Stimulated activated CD8-positive, alpha-beta memory T cell treated with anti-CD3 and anti-CD28 coated beads, Interleukin-4, amount 100 ng/mL, for 4 hours (primary cell): ENCODE measurements at places on chromosomes 2 and 18.

DNA sequence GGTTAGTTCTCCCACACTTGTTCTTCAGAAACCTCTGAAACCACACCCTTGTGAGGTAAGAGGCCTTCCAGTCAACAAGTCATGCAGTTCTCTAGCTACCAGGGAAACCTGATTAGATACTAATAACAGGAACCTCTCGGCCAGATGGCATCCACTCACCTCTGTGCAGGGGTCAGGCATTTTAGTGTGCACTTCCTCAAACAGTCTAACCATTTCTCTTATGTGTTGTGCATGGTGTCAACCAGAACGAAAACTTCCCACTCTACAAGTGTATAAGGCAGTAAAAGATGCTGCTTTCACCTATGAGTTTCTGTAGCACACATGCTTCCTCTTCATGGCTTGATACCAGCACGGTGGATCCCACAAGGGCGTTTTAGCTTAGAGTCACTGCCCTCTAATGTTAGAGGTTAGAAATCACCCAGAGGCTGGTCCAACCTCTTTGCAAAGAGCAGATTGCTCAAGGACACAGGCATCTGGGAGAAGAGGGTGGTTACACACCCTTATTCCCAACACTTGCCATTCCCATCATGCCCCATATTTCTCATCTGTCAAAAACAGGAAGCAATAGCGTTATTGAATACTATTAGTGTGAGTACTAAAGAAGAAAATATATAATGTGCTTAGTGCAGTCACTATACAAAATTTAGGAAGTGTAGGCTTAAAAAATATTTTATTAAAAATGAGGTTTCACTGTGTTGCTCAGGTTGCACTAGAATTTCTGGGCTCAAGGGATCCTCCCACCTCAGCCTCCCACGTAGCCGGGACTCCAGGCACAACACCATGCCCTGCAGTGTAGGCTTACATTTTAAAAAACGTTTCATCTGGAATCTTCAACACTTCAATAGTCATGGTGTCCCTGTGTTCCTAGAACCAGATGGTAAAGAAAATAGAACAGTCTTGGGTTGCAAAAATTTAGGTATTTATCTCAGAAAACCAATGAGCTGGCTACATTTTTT lies 34.5 kb upstream of the RAB31 start:
- DNase-seq, result no peak

GRCh38 chr2:3807853-3808252 lies 104.5 kb downstream of the DCDC2C start:
- DNase-seq, result no peak

DNA sequence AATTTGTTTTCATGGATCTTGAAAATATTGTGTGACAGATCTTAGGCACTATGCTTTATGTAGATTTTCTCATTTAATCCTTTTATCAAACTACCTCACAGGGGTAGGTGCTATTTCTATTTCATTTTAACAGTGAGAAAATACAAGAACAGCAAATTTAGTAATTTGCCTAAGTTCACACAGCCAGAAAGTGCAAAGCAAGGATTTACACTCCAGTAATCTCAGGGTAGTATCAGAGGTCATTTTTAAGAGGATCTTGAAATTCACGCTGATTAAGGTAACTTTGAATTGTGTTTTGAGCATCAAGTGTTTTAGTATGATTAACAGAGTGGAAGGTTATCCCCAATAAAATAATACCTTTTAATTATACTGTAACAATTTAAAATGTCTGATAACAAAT lies 10.1 kb upstream of the KCNJ3 start:
- DNase-seq, result no peak

- DNase-seq, result no peak
Measured at GRCh38 chr2:8198766-8199382, 483.0 kb upstream of the ID2 start.

GRCh38 chr18:31493171-31493570 lies 4.8 kb upstream of the DSG2 start:
- no peak for DNase-seq

- no peak for DNase-seq
Measured at GRCh38 chr18:52254367-52254766, 85.6 kb upstream of the DCC start.

DNA sequence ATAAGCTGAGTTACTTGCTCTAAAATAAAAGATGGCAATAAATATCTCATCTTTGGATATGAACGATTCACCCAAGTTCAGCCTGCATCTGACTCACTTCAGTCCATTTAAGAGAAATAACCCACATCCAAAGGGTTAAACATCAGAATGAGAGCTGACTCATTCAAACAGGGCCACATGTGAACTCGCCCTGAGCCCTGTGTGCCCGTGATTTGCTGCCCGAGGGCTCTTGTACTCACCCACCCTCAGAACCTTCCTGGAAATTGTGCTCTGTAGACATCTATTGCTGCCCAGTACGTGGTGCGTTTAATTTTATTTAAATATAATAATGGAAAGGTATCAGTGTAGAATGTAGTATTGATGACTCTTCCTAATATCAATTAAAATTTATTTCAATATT lies 66.9 kb upstream of the RBM44 start:
- no peak for DNase-seq

DNA sequence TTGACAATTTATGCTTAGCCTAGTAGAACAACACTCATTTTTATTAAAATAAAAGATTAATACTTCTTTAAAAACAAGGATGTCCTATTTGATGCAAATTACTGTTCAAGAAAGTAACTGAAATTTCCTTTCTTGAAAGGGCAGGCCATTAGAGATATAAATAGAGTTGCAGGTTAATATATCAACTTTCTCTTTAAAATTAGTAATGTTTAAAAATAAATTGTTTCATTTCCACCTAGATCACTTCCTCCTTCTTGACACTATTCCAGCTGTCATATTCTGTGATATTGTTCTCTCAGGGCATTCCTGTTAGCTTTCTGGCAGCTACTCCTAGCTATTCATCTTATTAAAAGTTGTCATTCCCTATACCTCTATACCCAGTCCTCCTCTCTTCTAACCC lies 357.9 kb upstream of the NRP2 start:
- no peak for DNase-seq

DNA sequence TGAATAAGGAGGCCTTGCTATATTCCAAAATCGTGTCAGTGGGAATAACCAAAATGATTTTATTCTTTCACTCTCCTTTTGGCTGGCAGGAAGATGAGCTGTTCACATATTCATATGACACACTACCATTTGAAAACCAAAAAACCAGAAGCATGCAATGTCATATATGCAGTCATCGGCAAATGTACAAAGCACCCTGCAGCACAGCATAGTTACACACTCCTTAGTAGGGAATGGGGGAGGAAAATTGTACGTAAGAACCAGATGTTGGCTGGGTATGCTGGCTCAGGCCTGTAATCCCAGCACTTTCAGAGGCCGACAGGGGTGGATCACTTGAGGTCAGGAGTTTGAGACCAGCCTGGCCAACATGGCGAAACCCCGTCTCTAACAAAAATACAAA lies 176.6 kb downstream of the GFPT1 start:
- no peak for DNase-seq
